Hair follicular keratinocyte (primary cell): ENCODE measurements at places on chromosomes 2 and 18. TPM values are rescaled to one million over a fixed set of nuclear protein-coding genes. Genes with fewer than 3 reads are reported as not detected.

SLC14A1 gene
- not detected in 2 replicates for total RNA-seq

AMER3 gene
- not detected in 2 replicates for total RNA-seq

RNF103 gene
- 9.8 and 10.3 TPM in 2 replicates for total RNA-seq

LONRF2 gene
- not detected in 2 replicates for total RNA-seq
